ENCODE measurements at places on chromosomes 4 and X.

GRCh38 chr4:121702136-121702535, 5.4 kb upstream of the ANXA5 start:
- H3K4me1 ChIP-seq = peaks cover 8% of the 10 kb centered on the region
- H3K36me3 ChIP-seq = no peaks in the 10 kb centered on the region
- no peak overlapping the region for H3K4me3 ChIP-seq
- no peak for DNase-seq
- no peak overlapping the region for H3K27ac ChIP-seq

DNA sequence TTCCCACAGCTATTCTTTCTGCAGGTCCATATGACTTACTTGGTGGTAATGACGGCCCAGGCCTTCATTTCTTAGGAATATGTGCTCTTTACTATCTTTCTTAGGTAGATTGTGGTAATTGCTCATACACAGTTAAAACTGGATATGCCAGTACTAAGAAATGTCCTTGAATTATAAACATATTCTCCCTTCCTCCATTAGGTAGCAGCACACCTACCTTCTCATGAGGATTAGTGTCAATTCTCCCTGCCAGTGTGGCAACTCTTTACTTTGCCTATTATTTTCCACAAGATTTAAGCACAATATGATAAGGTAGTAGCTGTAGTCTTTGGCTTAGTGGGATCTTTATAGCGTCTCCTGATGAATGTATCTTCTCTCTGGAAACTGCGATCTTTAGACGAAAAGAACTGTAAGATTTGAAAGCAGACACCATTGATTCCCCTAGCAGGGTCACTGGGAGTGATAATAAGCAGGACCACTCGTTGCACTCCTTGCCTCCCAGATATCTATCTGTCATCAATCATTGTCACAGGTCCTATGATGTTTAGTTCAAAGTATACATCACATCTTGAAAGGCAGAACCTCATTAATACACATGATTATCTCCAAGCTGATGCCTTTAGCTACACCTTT, 1240.7 kb downstream of the C4orf33 start:
- no peak overlapping the region for H3K27ac ChIP-seq
- no peak for DNase-seq
- H3K4me3 ChIP-seq = no peak overlapping the region
- H3K36me3 ChIP-seq = no peaks in the 10 kb centered on the region
- H3K4me1 ChIP-seq = no peaks in the 10 kb centered on the region

- H3K27me3 ChIP-seq = no peaks in the 10 kb centered on the region
- H3K36me3 ChIP-seq = no peaks in the 10 kb centered on the region
- H3K27ac ChIP-seq = peak overlapping the region; percentile 56
These were observed 27.8 kb downstream of the PIR start for GRCh38 chrX:15465347-15465746.

DNA sequence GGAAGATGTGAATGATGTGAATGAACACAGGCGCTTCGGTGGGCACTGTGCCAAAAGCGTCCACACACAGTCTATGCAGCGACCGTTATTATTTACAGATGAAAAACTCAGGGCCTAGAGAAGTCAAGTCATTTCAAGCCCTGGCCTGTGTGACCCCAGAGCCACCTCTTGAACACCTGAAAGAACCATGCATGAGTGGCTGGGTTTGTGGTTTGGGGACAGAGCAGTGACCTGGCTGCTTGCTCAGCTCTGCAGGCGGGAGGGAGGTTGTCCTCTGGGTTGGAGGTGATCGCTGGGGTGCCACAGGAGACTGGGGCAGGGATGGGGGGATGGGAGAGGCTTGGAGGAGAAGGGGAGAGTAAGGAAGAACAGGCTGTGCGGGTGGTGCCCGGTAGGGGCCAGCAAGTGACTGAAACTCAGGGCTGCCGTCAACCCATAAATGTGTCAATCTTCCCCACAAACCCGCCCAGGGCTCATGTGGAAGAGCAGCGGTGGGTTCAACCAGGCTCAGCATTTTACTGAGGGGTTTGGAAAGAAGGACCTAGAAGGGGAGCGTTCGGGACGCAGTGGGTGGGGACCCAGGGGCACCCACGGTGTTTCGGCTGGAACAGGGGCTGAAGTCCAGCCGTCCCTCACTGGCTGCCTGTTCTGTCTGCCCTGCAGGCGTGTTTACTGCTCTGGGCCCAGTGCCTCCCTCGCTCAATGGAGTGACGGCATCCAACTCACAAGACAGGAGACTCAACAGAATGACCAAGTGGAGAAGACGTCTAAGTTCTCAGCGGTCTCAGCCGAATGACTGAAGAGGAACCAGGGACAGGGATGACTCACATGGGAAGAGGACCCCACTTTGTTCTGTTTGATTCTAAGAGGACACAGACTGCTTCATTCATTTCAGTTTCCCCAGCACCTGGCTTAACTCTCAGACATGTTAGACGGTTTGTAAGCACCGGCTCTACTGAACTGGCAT, 167.8 kb downstream of the AFAP1 start:
- H3K27me3 ChIP-seq = no peaks in the 10 kb centered on the region
- H3K4me3 ChIP-seq = no peak overlapping the region
- no peak for DNase-seq
- no peak overlapping the region for H3K27ac ChIP-seq
- no peaks in the 10 kb centered on the region for H3K4me1 ChIP-seq

Data from lower lobe of right lung (tissue), 2 donors.